ENCODE measurements at places on chromosomes 12 and 14.

DNA sequence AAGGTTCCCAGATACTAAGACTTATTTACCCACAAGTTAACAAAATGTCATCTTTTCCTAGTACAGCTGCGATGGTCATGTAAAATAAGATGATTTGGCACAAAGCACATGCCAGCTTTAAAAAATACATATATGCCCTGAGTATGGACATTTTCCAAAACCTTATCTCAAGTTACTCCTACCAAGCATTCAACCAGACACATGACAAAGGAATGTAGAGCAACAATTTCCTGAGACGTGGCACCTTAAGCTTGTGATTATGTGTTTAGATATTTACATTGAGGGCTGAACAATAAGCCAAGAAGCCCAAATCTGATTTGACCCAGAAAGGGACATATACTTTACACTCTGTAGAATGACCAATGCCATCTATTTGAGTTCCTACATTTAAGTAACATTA is 24.5 kb upstream of the OVCH1 start:
- no peak for DNase-seq

DNA sequence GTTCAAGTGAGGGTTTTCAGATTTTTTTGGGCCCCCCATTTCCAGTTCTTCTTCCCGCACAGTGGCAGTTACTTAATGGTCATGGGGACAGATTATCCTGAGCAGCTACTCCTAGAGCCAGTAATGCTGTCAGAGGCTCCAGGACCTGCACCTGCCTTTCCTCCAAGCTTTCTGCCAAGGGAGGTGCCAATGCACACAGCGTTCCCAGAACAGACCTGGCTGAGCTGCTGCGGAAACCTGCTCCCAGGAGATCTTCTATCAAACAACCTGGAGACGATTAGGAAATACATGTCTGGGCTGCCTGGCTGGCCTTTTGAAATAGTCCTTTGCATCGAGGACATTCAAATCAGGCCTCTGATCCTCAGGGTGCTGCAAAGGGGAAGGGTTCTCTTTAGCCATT is 120.9 kb downstream of the SLC8A3 start:
- no peak for DNase-seq

GRCh38 chr14:103255555-103255954 is 78.5 kb upstream of the EIF5 start:
- DNase-seq: no peak

- no peak for DNase-seq
Observed at GRCh38 chr14:74326369-74327152, 21.7 kb upstream of the VRTN start.

DNA sequence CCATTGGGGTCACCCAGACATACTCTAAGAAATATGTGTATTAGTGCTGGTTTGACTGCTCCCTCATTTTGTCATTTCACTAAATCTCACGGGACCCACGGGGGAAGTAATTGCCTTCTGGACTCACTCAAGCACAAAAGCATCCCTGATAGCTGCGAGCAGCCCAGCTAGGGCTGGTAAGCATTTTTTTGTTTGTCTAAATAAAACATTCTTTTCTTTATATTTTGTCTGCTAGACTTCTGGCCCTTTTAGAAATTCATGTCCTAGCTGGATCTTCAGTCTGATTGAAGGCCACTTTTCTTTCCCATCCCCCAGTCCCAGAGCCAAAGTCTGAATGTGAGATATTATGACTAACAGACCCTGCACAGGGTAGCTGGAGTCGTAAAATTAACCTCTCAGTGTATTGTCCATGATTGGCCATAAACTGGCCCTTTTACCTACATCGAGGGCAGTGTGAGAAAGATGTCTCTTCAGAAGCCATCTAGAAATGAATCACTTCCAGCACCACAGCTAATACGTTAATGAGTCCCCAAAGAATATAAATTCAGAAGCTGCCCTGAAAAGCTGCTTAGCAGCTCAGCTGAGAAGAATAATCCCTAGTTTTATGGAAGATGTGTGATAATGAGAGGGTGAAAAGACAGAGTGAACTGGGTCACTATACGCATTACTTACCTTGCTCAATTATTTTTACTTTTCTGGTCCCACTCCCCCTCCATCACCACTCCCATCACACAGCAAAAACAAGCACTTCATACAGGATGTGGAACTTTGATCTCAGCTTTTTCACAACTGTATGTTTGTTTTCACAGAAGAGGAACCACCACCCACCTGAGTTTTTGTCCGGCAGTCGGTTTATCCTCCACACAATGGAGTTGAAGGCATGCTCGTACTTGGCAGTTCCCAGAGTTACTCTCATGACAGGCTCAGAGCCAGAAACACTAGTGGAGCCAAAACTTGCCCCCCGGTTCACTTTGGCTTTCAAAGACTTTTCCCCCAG is 55.6 kb upstream of the GTF2A1 start:
- no peak for DNase-seq

- no peak for DNase-seq
Observed at GRCh38 chr14:49159081-49159480, 427.1 kb downstream of the RPS29 start.

DNA sequence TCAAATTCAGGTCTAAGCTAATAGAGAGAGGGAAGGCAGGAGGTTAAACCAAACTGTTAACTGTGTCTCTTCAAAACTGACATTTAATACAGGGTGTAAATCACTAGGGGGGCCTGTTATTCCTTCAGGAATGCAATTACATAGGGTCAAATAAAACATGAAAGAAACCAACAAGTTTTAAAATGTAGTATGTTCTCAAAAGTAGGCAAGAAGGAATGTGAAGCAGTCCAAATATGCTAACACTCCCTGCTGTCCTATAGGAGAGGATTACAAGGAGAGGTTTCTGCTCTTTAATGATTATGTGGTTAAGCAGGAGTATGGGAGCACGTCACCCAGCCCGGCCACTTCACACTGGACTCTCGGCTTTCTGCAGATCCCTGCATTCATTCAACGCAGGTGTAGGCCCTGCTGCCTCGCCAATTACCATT is 42.5 kb upstream of the BMP4 start:
- peak; percentile 41 for DNase-seq

- DNase-seq: no peak
Observed at GRCh38 chr14:96272777-96273473, 16.9 kb downstream of the BDKRB1 start.

- DNase-seq: no peak
Observed at GRCh38 chr12:104450700-104451099, 6.0 kb upstream of the CHST11 start.

GRCh38 chr12:69534389-69534822 is 50.9 kb upstream of the CCT2 start:
- peak; percentile 56 for DNase-seq

DNA sequence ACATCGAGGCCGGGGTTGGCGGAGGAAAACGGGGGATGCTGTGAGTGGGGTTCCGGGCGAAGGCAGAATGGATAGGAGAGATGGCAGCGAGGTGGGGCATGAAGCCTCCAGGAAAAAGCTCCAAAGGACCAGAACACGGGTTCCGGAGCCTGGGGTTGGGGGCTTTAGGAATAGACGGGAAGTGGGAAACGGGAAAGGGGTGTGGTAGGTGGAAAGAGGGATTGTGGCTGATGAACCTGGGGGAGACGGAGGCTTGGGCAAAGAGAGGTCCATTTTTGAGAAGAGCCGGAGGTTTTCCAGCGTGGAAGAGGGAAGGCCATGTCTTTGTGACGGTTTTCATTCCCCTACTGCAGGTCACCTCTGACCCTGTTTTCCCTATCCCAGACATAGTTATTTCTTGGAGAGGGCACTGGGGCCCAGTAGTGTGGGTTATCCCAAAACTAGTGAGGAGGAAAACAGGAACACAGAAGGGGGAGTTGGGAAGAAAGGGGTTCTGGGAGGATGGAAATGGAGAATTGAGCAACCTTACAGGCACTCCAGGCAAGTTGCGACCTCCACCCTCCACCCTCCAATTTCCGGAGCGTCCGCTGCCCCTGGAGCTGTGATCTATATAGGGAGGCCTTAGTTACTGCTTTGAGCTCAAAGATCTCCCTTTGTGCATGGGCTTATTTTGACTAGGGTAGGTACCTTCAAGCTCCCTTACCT is 1.1 kb downstream of the ATN1 start:
- DNase-seq: no peak

DNA sequence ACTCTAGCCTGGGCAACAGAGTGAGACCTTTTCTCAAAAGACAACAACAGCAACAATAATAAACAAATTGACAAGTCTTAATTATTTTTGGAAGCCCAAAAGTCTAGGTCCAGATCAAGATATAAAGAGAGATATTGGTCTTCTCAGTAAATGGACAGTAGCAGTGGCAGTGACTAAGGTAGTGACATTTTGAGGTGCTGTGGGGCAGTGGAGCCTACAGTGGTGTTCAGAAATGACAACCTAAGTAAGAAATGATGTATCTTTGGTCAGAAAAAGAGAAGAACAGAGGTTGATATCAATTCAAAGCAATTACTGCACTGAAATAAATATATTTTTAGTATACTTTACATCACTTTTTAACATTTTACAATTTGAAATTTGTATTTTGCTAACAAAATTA is 20.7 kb downstream of the METTL25 start:
- DNase-seq: no peak

- no peak for DNase-seq
Observed at GRCh38 chr14:104702106-104702505, 12.7 kb downstream of the INF2 start.

GRCh38 chr12:106831699-106832098 is 57.2 kb downstream of the RIC8B start:
- no peak for DNase-seq

DNA sequence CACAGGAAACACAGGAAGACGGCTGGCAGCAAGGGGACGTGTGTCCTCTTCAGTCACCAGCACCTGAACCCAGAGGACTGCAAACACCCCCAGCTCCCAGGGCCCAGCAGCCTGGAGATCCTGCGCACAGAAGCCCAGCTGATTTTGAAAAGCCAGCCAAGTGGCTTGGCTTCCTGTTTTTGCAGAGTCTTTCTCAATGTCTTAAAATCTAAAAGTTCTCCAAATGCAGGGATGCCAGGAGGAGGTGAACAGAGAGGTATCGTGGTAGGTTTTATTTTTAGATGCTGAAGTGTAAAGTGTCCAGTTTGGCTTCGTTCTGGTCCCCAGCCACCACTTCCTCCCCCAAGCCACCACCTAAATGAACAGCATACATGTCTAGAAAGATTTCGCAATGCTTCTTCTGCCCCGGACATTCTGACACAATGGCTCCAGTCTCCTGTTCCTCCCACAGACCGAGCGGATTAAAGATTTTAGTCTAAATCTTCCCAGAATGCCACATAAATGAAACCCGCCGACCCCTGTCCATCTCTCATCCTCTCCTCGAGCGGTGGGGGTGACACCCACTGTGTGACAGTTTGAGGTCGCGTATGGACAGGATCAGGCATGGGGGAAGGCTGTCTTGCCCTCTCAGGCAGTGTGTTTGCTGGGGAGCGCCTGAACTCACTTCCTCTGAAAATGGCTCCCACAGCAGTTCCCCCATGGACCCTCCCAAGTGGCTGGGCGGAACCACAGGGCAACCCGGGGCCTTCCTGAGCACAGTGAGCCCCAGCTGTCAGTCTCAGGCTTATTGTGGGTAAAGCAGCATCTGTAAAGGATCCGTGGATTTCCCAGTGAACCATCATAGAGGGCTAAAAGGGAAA is 41.6 kb downstream of the ITPK1 start:
- DNase-seq: no peak

DNA sequence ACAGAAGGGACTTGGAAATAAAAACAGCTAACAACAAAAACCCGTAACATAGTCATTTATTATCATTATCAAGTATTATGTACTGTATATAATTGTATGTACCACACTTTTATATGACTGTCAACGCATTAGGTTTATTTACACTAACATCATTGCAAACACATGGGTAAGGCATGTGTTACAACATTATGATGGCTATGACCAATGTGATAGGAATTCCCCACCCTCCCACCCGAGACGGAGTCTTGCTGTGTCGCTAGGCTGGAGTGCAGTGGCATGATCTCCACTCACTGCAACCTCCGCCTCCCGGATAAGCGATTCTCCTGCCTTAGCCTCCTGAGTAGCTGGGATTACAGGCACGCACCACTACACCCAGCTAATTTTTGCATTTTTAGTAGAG is 82.6 kb downstream of the ERC1 start:
- DNase-seq: no peak

GRCh38 chr12:42473130-42473529 is 116.4 kb downstream of the PRICKLE1 start:
- DNase-seq: no peak

- no peak for DNase-seq
Observed at GRCh38 chr12:75553836-75554555, 42.6 kb upstream of the KRR1 start.

DNA sequence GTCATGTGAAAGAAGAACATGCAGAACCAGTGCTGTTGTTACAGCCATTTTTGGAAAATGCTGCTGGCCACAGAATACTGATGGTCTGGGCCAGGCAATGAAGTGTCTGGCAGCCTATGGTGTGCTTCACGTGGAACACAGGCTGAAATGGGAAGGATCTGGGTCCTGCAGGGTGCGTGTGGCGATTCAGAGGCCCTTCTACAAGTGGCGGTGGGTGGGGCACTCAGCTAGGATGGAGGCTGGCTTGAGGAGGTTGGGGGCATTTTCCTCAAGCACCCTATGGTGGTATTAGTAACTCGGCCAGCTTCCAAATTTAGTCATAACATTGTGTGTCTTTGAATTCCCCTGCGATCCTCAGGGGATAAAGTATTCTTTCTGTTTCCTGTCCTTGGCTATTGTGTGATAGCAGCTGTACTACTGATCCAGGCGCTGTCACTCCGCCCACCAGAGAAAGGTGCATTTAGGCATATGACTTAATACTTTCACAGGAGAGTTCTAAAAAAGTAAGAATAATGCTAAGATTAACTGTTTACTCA is 9.2 kb upstream of the RAD52 start:
- no peak for DNase-seq

DNA sequence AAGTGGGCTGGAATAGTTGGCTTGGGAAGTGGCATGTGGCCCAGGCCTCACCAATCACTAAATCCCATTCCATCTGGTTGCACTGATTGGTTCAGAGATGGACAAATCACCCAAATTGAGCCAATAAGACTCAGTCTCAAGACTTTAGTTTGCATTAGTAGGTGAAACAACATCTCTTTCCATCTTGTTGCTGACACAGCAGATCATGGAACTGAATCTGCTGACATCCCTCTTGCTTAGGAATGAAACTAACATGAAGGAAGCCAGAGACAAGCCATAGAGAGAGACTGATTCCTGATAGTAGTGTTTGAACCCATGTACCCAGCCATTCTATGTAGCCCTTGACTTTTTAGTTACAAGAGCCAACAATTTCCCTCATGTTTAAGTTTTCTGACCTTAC is 307.0 kb downstream of the GLT1D1 start:
- no peak for DNase-seq

DNA sequence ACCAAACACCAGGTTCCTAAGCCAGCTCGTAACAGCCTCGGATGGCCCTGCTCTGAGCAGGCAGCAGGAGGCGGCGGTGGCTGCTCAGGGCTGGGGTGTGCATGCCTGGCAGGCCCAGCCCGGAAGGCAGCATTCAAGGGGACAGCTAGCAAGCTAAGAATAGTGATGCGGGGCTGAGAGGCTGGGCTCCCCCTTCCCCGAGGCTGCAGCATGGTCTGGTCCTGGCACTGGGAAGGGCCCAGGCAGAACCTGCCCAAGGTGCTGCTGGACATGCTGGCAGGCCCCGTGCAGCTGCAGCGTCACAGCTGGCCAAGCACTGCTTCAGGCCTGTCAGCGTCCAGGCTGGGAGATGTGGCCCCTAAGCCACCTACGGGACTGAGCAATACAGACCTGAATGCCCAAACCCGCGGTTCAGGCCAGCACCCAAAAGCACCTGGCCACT is 26.4 kb upstream of the NUDT14 start:
- DNase-seq: no peak

GRCh38 chr12:113528606-113529293 is 57.1 kb upstream of the LHX5 start:
- DNase-seq: no peak

Data from right renal pelvis (tissue), 4 donors.